Activated T-helper 1 cell treated with anti-CD3 and anti-CD28 coated beads, Interleukin-12 subunit alpha, Interleukin-12 subunit beta, Interleukin-2, Interleukin-4 antibody, amounts not matched to agents 30 ng/mL and 10 ng/mL and 1 ng/mL, durations not matched to agents 14 hours and 24 hours and 36 hours (primary cell): ENCODE measurements at places on chromosomes 5 and 9. TPM values are rescaled to one million over a fixed set of nuclear protein-coding genes. Genes with fewer than 3 reads are reported as not detected.

- no peak for DNase-seq
These were observed 111.5 kb upstream of the RAPGEF1 start for GRCh38 chr9:131851414-131851813.

The PCDHB5 gene
- not detected in 2 replicates for total RNA-seq

DNA sequence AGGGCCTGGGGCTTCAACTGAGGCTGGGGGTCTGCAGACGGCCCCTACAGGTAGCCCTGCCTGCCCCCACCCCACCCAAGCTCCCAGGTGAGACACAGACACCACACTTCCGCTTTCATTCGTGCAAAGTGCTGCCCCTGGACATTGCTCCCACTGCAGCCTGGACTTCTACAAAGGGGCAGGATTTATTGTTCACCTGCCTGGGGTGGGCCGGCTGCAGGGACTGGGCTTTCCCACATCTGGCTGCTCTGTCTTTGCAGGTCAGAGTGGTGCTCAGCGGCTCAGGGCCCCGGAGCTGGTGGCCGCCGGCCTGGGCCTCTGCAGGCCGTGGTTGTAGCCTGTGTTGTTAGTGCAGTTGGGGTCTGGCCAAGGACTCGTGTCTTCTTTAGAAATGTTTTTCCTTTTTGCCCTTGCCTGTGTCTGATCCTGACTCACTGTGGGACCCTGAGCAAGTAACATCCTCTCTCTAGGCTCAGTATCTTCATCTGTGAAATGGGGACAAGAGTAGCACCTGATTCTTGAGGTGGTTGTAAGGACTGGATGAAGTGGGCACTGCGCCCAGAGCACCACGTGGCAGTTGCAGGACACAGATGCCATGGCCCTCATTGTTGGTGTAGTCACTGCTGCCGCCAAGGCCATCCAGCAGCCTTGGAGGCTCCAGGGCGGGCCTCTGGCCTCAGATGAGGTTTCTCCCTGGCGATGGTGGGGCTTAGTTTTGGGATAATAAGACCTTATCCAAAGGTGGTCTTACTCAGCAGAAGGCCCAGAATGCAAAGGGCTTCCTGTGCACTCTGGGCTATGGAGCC, 143.9 kb downstream of the CACNA1B start:
- DNase-seq = no peak

The GFI1B gene
- not detected in 2 replicates for total RNA-seq

The WNK2 gene
- total RNA-seq = 2.2 and 3.0 TPM in 2 replicates

DNA sequence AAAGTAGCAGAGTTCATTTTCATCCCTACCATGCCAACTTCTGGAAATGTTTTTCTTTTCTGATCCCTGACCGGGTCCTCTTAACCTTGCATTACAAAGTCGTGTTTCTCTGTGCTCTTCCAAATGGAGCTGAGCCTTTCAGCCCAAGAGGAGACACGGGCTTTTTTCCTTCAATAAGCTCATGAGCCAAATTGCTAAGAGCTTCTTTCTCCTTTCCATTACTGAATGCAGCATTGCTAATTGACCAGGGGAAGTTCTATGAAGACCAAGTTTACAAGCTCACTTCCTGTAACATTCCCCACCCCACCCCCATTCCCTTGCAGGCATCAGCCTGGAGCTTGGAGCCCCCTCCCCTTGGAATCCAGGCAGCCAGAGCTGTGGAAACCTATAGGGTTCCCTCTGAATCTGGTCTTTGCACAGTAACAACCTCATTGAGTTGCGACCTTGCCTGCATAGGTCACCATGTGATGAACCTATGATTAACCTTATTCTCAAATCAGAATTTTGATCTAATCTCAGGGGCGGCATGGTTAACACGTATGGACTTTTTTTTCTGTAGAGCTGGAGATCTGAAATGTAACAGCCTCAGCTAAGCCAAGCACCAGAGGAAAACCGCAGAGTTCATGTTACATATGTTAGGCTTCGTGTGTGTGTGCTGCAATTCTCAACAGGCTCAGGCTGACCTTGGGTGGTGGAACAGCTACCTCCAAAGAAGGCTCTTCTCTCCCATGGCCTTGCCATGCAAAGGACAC, 395.7 kb upstream of the ZNF462 start:
- no peak for DNase-seq

The CD72 gene
- total RNA-seq = 8.3 and 9.6 TPM in 2 replicates

The C7 gene
- total RNA-seq = not detected in 2 replicates

The RASEF gene
- not detected in 2 replicates for total RNA-seq

DNA sequence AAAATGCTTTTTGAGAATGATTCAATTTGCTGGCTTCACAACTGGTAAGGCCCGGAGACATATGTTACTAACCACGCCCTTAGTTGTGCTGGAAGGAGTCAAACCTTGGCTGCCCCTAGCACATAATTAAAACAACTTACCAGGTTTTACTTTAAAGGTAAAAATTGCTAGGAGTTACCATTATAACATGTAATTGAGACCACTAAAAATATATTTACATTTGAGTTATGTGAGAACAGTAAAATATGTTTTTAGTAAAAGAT, 435.6 kb upstream of the CDH9 start:
- DNase-seq = no peak

GRCh38 chr5:149852641-149853330, 91.8 kb downstream of the PDE6A start:
- peak; percentile 14 for DNase-seq

- DNase-seq = no peak
These were observed 52.3 kb upstream of the ADAMTS2 start for GRCh38 chr5:179397516-179397915.

The SLC2A8 gene
- total RNA-seq = 10.4 and 11.6 TPM in 2 replicates

DNA sequence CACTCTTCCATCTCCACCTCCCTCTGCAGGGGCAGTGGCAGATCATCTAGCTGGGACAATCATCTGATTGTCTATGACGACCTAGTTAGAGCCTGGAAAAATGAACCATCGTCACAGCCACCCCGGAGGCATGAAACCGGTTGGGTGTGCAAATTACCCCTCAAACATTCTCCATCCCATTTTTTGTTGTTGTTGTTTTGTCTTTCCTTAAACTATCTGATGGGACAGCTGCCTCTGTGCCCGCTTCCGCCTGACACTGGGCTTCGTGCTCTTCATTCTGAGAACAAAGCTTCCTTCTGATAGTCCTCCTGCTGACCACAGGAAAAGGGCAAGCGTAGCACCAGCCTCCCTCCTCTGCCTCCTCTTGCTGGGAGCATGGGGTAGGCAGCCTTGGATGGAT, 7.0 kb upstream of the NDST1 start:
- no peak for DNase-seq

GRCh38 chr9:21414220-21414940, 5.5 kb downstream of the IFNA8 start:
- DNase-seq = no peak

DNA sequence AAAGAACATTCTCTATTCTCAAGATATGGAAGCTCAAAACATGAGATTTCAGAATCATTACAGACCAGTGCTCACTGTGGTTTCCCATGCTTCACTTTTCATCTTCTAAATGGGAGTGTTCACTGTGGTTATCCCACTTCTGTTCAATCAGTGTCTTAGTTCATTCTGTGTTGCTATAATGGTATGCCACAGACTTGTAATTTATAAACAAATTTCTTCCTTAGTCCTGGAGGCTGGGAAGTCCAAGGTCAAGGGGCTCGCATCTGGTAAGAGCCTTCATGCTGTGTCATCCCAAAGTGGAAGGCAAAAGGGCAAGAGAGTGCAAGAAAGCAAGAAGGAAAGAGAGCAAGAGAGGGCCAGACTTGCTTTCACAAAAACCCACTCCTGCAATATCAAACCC, 146.3 kb downstream of the TTC39B start:
- DNase-seq = no peak

DNA sequence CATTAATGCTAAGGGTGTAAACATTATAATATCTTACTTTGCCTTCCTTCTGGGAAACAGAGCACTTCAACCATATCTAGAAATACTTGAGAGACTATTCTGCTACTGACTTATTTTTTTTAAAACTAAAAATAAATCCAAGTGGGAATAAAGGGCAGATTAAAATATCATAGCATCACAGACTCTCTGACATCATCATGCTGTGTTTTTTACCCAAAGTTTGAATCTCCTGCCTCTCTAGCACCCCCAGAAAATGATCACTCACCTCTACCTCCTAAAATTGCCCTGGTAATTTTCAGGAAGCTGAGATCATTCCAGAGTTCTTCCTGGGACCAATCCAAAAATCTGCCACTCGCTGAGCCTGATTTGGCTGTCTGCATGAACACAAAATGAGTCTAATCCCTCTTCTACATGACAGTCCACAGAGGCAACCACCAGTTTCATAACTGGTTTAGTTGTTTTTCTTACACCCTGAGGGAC, 813.8 kb upstream of the DMAC1 start:
- no peak for DNase-seq

- DNase-seq = no peak
These were observed 71.4 kb downstream of the RFK start for GRCh38 chr9:76322810-76323209.

- no peak for DNase-seq
These were observed 114.3 kb downstream of the KCTD16 start for GRCh38 chr5:144284931-144285502.

DNA sequence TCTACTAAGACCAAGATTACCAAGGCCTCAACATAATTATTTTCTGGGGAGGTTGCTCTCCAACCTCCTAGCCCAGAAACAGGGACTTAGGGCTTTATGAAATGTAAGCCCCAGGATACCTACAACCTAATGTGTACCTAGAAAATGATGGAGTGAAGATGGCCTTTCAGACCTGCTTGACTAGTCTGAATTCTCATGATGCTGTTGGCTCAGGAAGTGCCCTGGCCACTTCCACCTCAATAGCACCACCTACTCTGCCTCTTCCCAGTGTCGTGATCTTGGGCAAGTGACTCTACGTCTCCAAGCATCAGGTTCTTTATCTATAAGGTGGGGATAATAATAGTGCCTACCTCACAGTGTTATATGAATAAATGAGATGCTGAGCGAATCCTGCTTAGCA, 57.9 kb upstream of the GARNL3 start:
- DNase-seq = no peak

The ADAMTSL2 gene
- total RNA-seq = not detected in 2 replicates

DNA sequence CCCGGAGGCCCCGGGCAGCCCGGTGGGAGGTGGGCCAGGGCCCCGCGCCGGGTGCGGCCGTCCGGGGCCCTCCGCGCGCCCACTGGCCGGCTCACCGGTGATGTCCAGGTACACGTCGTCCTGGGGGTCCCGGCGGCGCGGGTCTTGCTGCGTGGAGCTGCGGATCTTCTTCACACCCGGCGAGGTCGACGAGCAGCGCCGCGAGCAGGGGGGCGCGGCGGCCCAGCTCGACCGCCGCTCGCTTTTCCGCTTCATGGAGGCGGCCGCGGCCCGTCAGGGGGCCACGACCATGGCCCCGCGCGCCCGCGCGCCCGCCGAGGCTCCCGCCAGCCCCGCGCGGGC, 548 bp downstream of the CDC14B start:
- no peak for DNase-seq
